ENCODE measurements at places on chromosomes 12 and 14.
A peak's percentile ranks its signal among the peaks of the same experiment; 100 is the strongest.

DNA sequence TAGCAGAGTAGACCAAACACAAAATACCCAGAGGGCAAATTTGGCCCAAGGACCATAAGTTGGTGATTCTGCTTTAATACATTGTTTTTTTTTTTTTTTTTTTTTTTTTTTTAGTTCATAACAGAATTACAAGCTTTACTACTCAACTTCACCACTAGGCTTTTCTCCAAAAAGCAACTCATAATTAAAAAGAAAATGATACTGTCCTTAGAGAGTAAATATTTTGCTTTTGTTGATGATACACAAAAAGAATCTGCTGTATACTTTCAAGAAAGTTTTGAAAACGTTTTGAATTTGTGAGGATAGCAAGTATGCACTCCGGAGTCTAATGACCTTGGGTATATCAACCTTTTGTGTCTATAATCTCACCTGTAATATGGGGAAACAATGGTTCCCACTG is 68.9 kb upstream of the LMO3 start:
- DNase-seq = no peak

- no peak for DNase-seq
Observed at GRCh38 chr14:61264010-61264571, 17.0 kb downstream of the TMEM30B start.

DNA sequence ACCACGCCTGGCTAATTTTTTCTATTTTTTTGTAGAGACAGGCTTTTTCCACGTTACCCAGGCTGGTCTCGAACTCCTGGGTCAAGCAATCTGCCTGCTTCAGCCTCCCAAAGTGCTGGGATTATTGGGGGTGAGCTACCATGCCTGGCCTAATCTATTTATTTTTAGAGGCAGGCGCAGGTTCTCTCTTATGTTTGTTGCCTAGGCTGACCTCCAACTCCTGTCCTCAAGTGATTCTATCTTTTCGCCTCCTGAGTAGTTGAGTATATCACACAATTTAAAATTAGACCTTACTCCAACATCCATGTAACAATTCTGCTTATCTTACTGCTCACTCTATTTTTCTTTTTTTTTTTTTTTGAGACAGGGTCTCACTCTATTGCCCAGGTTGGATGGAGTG is 6.8 kb upstream of the ACRBP start:
- no peak for DNase-seq

DNA sequence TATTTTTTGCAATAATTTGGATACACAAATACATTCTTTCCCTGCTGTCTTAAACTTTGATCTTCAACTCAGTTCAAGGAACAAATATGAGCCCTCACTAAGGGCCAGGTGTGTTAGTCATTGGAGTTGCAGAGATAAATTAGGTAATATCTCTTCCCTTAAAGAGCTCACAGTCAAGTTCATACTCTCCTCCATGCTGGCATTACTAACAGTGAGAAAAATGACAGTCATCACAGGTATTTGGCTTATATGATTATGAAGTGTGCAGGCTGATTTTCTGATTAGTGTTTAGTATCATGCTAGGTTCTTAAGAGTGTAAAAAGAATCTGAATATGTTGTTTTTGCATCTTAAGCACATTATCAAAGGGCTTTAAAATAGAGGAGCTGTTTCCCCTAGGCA is 594.7 kb downstream of the CCER1 start:
- DNase-seq = no peak

DNA sequence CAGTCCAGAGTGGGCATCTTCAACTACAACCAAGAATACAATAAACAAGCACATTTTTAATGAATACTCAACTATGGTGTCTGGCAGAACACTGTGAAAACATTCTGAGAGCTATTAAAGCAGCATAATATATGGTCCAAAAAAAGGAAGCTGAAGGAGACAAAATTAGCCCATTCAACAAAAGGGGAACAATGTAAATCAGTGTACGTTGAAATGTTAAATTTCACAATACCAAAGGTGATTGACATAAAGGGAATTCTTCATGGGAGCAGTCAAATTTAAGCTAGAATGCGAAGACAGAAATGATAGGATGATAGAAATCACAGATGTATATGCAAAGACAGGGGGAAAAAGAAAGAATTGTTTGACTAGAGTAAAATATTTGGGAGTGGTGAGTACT is 41.3 kb upstream of the SYCP3 start:
- DNase-seq = no peak

GRCh38 chr12:94240171-94240570 is 91.8 kb downstream of the PLXNC1 start:
- DNase-seq = no peak

GRCh38 chr12:46562625-46563225 is 190.2 kb upstream of the SLC38A2 start:
- no peak for DNase-seq

DNA sequence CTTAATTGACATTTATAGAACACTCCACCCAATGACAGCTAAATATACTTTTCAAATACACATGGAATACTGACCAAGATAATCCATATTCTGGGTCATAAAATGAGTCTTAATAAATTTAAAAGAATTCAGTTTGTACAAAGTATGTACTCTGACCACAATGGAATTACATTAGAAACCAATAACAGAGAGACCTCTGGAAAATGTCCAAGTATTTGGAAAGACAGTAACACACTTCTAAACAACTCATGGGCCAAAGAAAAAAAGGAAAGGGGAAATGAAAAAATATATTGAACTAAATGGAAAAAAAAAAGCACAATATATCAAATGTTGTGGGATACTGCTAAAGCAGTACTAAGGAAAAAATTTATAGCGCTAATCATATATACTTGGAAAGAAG is 52.0 kb downstream of the CRACR2A start:
- no peak for DNase-seq

DNA sequence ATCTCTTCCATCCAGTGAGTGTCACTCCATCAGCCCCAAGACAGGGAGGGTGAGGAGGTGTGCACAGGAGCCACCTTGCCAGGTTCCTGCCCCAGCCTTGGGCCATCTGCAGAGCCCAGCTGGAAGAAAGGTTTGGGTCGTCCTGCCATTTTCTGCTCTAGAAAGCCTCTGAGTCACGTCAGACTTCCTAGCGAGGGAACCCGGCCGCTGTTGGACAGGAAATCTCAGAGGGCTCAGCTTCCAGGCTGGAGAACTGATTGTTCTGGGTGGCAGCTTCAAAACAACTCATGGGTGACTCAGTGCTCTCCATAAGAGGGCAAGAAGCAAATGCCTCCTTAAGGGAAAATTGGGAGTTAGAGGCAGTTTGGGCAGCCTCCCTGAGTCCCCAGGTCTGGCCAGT is 16.6 kb downstream of the HIP1R start:
- no peak for DNase-seq

- DNase-seq = no peak
Observed at GRCh38 chr12:21566907-21567394, 37.7 kb downstream of the GYS2 start.

- no peak for DNase-seq
Observed at GRCh38 chr14:54026671-54027070, 70.0 kb upstream of the BMP4 start.

DNA sequence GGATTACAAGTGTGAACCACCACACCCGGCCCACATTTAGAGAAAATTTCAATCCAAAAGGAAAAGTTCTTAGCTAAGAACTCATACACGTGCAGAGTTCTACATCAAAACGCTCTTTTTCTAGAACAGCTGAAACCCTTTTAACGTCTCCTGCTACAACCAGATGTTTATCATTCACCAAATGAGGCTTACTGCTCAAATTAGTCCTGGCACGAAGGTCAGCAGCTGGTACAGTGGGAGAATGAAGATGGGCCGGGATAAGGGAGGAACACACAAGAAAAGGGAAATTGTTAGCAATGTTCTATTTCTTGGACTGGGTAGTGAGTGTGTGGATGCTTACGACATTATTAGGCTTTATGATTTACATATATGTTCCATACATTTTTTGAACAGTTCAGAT is 37.2 kb downstream of the PRKAB1 start:
- DNase-seq = no peak

- no peak for DNase-seq
Observed at GRCh38 chr12:116595186-116595585, 36.0 kb downstream of the MAP1LC3B2 start.

DNA sequence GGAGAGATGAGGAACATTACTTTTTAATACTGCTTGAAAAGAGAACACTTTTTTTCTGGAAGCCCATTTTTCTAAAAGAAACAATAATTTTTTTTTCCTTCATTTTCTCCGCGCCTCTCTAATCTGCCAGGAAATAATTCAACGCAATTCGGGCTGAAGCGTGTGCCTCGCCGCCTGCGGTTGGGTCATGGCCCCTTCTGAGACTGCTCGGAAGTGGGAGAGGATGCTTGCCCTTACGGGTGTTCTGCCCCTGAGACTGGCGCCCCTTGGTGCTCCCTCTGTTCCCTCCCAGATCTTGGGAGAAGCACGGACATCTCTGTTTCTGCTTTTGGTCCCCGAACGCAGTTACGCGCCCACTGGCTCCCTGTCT is 332 bp upstream of the TBC1D30 start:
- no peak for DNase-seq

DNA sequence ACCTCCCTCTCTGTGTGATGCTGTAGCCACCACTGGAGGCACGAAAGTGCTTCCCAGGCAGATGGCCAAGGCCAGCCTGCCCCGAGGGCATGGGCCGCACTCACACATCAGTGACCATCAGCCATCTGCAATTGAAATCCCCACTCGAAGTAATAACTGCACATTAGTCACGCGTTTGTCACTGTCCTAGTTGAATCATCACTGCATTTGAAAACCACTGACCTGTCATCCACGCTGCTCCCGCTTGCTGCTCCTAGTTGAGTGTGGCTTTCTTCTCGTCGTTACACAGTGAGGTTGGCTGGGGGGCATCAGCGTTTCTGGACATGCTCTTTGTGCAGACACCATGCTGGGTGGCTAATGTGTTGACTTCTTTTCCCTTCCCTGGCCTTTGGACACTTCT is 176.1 kb downstream of the ADGRD1 start:
- peak; percentile 86 for DNase-seq

DNA sequence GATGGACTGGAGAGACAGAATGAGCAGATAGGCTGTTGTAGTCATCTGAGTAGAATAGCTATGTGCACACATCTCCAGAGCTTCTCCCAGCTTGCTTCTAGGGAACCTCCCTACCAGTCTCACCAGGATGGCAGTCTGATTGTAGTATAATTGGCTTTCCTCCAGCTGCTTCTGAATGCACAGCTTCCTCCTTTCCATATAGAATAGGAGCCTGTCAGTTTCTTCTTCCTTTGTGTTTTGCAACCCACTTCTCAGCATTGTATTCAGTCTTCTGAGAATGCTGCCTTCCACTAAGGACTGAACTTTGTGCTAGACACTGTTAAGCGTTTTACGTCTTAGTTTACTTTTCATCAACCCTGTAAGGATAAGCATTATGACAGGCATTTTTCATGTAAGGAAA is 2.2 kb upstream of the CSAD start:
- DNase-seq = no peak

GRCh38 chr12:21696625-21697024 is 39.0 kb upstream of the LDHB start:
- DNase-seq = no peak

GRCh38 chr12:77816196-77816595 is 14.5 kb upstream of the NAV3 start:
- no peak for DNase-seq

GRCh38 chr12:56234746-56235436 is 5.0 kb downstream of the SLC39A5 start:
- no peak for DNase-seq

- DNase-seq = no peak
Observed at GRCh38 chr12:114917307-114917706, 233.3 kb upstream of the TBX3 start.

GRCh38 chr12:49059045-49059298 is 1.6 kb downstream of the KMT2D start:
- no peak for DNase-seq

DNA sequence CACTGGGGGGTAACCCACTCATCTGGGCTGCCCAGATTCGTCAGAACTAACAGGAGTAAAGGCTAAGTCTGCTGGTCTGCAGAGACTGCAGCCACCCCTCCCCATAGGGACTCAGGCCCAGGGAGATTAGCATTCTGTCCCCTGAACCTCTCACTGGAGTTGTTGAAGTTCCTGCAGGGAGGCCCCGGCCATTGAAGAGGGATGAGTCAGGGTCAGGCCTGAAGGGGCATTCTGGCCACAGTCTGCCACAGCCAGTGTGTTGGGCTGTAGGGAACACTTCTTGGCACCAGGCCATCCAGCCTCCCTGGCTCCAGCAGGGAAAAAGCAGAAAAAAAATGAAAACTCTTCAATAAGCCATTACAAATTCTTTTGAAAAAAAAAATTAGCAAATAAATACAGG is 35.3 kb downstream of the KLRK1 start:
- DNase-seq = no peak
